ENCODE measurements at places on chromosomes 4 and X.

DNA sequence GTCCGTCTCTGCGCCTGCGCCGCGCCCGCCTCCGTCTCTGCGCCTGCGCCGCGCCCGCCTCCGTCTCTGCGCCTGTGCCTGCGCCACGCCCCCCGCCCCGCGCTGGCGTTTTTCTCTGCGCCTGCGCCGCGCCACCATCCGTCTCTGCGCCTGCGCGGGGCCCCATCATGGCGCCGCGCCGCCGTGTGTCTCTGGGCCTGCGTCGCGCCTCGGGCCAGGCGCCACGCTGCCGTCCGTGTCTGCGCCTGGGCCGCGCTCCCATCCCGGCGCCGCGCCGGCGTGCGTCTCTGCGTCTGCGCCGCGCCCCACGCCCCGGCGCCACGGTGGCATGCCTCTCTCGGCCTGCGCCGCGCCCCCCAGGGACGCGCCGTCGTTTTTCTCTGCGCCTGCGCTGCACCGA is 51.8 kb upstream of the DUX4 start:
- DNase-seq: no peak

GRCh38 chr4:146833530-146833929 is 112.1 kb downstream of the TTC29 start:
- no peak for DNase-seq

DNA sequence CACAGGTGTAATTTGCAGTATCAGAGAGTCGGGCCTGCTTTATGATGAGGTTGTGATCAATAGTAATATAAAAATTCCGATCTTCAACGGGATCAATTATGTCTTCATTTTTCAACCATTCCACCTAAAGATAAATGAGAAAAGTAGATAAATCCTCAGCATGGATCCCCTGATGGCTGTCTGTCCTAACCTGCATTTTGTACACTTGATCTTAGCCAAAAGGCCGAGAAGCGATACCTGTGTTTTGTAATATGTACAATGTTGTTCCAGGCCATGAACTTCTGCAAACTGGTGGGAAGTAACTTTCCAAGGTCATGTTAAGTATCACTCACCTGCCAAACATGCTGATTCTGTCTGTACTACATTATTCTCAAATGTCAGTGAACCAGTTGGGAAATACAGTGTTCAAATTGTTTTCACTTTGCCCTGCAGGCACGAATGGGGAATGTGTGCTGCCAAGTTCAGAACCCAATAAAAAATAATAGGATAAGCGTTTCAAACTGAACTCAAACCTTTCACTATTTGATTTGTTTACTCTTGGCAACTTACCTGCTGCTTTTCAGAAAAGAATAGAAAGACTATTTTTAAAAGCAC is 298.1 kb downstream of the UNC5C start:
- no peak for DNase-seq

DNA sequence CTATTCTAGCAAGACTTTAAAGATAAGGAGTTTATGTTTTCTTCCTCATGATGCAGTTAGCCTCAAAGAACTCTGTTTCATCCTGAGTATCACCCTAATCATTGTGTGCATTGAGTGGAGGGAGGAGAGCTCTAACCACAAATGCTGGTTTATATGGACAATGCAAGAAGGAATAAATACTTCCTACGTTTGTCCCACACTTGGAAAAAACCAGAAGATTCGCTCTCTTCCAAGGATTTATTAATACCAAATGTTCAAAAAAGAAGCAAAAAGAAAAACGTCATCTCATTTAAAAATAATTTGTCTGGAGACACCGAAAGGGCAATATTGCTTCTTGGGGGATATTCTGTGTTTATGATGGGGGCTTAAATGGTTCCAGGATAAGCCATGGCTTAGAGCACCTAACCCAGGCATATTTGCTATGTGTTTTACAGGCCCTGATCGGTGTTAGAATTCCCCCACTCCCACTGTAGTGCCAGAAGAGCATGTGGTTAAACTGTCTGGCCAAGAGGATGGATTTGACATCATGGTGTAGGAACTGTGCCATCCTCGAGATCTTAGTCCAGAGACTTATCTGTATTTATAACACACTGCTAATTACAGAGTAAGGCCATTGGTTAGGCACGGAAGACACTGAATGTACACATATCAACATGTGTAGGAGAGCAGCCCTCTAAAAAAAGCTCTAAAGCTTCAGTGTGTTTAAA is 227.2 kb downstream of the ANK2 start:
- peak; percentile 45 for DNase-seq

DNA sequence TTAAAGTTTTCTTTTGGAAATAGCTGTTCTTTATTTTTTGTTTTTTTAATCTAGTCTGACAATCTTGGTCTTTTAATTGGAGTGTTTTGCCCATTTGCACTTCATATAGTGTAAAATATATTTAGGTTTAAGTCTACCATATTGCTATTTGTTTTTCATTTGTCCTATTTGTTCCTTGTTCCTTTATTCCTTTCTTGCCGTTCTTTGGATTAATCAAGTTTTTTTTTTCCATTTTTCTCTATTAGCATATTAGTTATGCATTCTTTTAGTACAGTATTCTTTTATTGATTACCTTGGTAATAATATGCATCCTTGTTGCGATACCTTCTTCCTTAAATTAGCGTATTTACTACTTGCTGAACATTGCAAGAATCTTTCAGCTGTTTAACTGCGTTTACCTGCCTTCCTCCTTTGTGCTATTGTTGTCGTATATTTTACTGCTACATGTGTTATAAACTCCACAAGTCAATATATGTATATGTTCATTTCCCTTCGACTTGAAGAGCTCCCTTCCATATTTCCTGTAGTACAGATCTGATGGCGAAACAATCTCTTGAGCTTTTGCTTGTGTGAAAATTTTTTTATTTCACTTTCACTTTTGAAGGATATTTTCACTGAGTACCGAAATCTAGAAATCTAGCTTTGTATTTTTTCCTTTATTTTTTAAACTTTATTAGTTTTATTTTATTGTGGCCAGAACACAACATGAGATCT is 23.9 kb upstream of the RNF212 start:
- no peak for DNase-seq

DNA sequence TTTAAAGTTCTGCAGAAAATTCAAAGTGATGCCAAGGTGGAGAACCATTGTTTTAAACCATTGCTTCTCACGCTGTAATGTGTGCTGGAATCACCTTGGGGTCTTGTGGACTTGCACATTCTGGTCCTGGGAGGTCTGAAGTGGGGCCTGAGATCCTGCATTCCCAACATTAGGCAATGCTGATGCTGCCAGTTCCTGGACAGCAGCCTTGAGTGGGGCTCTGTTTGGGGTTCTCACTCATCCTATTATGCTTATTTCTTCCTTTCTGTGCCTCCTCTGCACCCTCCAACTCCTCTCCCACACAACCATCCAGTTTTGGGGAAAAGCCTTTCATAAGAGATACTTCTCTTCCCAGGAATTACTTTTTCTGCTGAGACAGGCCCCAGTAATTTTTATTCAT is 44.2 kb upstream of the RASSF6 start:
- no peak for DNase-seq

DNA sequence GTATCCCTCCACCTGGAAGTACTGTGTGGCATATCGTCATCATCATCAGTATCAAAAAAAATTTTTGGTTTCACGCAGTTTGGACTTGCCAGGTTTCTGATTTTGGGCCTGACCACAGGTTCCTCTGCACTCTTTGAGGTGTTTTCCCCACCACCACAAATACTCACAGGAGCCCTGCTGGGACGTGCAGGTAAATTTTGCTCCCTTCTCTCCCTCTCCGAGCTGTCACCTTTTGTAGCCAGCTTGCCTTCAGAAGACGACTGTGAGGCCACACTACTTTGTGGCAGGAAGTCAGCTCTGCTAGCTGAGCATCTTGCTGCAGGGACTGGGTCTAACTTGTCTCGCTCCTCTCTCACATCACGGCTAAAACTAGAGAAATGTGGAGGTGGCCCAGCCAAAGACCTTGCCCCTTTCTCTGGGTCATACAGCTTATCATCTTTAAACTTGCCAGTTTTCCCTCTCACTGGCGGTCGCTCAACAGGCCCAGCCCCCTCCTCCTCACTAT is 2.8 kb downstream of the PJA1 start:
- DNase-seq: no peak

GRCh38 chr4:175309041-175309440 is 390.9 kb downstream of the ADAM29 start:
- no peak for DNase-seq
